T-helper 2 cell (primary cell): ENCODE measurements at places on chromosomes 1 and 21.

DNA sequence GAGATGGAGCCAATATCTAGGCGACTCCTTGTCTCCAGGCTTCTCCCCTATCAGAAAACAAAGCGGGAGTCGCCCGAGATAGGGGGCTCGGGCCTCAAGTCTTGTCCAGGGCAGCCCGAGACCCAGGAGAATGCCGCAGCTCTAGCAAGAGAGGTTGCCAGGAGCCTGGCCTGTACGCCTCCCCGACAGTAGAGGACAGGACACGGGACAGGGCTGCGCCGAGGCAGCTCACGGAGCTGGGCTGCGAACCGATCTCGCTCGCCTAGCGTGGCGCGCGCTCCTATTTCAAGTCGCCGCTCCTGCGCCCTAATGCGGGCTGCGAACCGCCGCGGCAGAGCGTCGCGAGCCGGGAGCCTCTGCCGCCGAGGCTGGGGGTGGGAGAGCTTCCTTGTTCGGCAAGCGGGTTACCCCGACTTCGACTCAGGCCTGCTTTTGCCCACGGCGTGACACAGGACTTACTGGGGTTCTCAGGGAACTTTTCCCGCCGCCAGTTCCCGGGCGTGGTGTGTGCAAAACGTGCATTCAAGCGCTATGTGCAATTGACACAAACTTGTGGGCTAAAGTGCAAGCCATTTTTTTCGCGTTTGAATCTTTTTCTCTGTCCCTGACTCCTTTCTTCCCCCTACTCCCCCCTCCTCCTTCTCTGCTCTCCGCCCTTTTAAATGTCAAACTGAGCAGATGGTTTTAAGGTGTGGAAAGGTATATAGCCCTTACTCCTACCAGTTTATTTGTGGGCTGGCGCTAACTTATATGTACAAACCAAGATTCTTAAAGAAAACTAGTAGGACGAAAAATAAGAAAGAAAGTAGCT lies 2.4 kb upstream of the PROX1 start:
- DNase-seq: no peak

GRCh38 chr1:165912638-165913037 lies 85.2 kb downstream of the UCK2 start:
- DNase-seq: no peak

GRCh38 chr1:243421784-243422183 lies 165.9 kb downstream of the SDCCAG8 start:
- DNase-seq: no peak

DNA sequence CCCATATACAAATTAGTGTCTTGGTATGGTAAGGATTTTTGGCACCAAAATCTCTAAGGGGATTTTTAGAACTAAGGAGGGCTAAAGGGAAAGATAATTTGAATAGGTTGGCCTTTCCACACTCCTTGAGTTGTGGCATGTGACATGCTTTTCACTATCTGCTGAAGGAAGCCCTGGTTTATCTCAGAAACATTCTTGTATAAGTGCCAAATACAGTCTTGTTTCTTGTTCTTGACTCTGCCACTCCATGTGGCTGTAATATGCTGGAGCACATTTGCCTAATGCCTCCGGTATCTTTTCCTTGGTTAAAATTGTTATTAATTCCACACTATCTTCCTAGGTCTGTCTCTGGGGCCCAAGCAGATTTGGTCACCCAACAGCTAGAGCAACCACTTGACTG lies 457.0 kb downstream of the USP25 start:
- no peak for DNase-seq

DNA sequence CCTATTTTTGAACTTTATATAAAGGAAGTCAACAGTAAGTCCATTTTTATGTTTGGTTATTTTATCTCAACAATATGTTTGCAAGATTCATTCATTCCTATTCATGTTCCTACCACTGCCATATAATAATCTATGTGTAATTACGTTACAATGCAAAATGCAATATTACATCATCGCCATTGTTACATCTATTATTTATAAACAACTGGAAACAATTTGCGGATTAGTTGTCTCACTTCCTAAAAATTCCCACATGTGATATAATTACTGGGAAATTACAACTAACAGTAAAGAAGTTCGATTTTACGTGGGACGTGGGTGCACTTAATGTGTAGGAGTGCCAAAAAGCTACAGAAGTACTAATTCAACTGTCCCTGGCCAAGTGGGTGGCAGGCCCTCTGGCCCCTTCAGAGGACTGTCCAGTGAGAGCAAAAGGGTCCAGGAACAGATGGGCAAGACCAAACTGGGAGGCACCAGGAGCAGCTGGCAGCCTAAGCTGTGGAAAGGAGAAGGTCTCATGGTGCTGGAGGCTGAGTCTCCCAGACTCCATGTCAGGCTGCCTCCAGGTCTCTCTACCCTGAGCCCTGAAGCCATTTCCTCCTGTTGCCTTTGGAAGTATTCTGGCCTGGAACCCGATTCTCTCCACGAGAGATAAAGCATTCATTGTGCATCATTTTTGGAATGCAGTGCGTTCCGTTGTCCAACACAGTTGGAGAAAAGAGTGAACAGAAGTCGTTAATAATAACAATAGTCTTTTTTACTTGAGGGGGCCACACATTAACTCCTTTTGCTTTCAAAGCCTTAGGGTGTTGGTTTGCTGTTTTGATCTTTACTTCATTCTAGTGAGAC lies 42.9 kb downstream of the TNNT2 start:
- no peak for DNase-seq

DNA sequence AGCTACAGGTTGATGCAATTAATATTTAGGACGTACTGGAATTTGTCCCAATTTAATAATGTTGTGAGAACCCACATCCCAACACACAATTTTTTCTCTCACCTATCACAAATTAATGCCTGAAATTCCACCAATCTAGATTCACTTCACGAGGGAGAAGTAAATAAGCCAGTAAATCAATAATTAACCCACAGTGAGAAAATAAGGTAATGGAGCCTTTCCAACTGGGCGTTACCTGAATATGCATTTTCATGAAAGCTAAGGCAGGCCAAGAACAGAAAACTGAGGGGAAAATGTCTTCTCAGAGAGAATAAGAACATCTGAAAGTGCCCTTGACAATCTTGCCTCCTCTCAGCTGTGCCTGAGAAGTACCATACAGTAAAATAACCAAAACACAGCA lies 240.8 kb upstream of the NR5A2 start:
- DNase-seq: no peak

DNA sequence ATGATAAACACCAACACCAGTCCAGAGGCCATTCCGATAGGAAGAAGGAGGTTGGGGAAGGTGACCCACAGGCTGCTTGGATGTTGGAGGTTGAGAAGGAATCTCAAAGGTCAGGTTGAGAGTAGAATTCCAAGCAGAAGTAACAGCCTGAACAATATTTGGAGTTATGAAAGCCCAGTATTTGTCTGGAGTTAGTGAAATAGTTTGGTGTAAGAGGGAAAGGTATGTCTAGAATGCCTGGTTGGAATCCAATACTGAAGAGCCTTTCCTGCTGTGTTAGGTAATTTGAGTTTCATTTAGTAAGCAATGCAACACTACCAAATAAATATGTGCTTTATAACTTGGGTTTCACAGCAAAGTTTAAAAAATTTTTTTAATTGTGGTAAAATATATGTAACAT lies 70.5 kb upstream of the MCOLN3 start:
- no peak for DNase-seq

DNA sequence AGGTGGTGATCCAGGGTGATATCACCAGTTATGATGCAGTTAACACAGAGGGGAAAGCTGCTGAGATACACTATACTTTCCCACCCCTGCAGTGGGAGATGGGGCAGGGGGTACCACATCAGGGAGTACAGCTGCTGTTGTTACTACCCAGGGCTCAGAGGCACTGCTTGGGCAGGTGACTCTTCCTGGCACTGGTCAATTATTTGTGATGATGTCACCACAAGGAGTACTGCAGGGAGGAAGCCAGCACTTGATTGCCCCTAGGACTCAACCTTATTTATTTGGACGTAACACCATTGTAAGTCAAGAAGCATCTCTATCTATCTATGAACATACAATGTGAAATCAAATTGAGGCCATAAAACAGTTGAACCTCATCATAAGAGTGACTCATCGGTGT lies 10.1 kb downstream of the IFNAR1 start:
- DNase-seq: no peak

DNA sequence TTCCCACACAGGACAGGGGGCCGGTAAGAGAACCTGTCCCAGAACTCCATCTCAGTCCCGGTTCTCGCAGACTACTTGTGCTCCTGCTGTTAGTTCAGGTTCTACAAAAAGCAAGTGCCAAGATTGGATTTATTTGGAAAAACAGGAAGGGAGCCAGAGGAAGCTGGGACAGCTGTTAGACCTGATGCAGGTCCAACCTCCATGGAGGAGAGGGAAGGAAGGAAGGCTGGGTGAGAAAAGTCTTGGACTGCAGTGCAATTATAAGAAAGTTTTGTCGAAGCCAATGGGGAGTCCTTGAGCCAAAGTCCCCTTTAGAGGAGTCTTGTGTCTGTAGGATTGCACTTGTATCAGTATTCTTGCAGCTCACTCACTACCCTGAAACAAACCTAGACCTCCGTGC lies 191.2 kb downstream of the GREM2 start:
- DNase-seq: no peak

DNA sequence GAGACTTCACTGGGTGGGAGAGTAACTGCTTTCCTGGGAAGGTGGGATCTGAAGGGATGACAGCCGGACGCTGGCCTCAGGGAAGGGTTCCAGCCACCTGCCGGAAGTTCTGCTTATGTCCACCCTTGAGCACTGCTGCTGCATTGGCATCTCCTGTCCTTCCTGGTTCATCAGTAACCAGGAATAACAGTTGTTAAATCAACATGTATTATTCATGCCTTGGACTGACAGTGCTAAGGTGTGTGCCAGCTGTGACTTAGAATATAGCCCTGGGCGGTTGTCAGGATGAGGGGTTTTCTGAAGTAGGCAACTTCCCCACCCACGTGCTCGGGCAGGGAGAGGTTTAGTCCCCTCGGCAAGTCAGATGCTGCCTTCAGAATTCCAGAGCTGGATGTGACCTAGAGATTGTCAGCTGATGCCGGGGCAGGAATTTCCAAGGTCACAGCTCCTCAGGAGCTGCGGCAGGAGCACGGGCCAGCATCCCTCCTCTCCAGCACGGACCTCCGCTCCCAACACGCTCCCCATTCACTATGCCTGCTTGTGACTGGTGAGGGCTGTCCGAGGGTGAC lies 17.9 kb downstream of the CLDN14 start:
- no peak for DNase-seq

- DNase-seq: no peak
These were observed 32.3 kb upstream of the LBR start for GRCh38 chr1:225460021-225460736.

DNA sequence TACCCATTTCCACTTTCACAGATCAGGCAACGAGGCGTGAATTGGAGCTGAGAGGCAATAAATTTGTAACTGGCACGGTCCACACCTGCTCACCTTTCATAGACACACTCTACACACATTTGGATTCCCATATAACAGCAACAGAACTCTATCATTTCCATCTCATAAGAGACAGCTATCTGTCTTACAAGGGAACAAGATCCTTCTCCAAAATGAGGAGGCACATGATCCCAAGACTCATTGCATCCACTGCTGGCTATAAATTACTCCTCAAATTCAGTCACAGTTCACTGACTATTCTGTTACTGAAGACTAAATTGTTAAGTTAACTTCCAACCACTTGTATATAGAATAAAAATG lies 342.8 kb downstream of the MATN1 start:
- no peak for DNase-seq

- no peak for DNase-seq
These were observed 37.5 kb downstream of the NEXN start for GRCh38 chr1:77925956-77926355.

- DNase-seq: no peak
These were observed 222.5 kb downstream of the RPS6KC1 start for GRCh38 chr1:213273546-213273945.

GRCh38 chr1:231938711-231939110 lies 312.1 kb downstream of the DISC1 start:
- no peak for DNase-seq

DNA sequence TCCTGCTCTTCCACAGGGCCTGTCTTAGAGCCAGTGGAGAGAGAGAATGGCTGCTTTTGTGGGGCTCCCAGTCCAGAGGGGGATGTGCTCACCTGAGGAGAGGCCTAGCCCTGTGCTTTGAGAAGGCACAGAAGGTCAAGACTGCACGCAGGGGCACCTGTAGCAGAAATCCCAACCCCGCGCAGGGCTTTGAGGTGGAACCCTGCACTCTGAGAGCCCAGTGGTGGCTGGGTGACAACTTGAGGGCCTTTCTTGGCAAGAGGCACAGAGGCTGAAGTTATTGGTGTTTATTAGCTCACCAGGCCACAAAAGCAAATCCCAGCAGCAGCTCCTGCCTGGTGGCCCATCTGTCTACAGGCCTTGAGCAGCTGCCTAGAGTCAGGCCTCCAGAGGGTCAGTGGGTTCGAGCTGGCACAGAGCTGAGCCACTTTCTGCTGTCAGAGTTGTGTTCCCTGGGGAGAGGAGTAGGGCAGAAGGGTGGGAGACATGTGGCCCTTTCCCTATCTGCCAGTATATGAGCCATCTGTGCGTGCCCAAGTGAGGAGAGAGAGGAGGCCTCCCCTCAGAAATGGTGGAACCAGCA lies 31.4 kb downstream of the SZRD1 start:
- DNase-seq: no peak

DNA sequence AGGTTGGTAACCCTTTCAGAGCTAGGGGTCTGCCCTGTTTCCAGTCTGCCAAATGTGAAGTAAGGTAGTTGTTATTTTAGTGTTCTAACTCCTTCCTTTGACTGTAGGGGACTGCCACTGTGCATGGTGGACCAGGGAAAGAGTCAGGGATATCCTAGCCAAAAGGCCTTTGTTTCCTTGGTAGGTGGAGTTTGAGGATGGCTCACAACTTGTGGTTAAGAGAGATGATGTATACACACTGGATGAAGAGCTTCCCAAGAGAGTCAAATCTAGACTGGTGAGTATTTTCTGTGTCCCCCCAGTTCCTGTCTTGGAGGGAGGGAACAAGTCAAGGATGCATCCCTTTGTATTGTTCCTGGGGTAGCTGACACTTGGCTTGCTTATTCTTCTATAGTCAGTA lies 3.5 kb upstream of the ST3GAL3 start:
- no peak for DNase-seq

DNA sequence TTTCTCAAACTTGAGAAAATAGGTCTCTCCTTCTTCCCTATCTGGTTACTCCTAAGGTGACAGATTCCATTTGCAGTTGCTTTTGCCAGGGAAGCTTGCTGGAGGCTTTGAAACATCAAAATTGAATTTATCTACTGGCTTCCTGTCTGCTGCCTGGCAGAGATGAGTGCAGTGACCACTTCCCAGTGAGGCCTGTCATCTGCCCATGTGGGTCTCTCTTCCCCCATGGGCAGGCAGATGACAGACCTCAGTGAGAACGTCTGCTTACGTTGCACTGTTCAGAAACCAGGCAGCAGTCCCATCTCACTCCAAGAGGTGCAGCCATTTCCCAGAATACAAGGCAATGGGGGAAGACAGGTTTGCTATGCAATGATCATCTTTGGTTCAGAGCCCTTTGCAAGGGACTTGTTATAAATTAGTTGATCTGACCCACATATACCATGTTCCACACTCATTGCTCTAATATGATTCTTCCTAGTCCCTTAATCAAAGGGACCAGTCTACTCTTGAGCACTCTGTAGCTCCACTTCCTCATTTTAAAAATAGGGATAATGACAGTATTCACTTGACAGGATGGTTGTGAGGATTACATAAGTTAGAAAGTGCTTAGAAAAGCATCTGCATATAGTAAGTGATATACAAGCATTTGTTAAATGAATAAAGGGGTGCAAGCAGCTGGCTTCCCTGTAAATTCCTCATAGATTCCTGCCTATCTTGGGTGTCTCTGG lies 10.6 kb downstream of the PGBD5 start:
- DNase-seq: no peak

GRCh38 chr1:87961992-87962391 lies 633.3 kb downstream of the LMO4 start:
- no peak for DNase-seq
